ENCODE measurements at places on chromosomes 6 and 20.

DNA sequence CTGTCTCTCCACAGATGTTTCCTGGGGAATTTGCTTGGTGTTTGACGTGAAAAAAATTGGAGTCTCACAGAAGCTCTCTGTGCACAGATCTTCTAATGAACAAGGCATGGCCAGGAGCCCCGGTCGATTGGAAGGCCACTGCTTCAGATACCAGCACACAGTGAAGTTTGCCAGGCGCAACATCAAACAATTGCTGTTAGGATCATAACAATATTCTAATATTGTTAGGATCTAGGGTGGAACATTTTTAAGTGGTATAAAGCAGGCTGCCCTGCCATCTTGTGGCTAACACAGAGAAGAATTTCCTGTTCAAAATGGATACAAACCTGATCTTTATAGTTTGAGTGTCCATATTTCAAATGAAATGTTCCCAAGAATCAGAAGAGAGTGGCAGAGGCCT, 64.1 kb downstream of the C6orf118 start:
- peak; percentile 12 for DNase-seq

- DNase-seq: no peak
These were observed 42.7 kb downstream of the JAG1 start for GRCh38 chr20:10631126-10631525.

DNA sequence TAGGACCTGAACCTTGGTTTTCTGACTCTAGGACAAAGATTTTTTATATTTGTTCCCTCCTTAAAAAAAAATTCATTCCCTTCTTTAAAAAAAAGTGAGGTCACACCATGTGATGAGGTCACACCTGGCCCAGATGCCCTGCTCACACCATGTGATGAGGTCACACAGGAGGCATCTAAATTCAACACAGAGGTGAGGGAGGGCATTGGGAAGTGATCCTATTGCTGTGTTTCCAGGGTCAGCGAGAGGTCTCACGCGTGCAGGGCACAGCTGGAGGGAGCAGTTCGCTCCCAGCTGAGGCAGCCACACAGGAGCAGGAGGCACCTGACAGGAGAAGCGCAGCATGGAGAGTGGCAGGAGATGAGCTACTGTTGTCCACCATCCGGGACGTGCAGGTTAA, 92.5 kb downstream of the SLC22A23 start:
- no peak for DNase-seq

DNA sequence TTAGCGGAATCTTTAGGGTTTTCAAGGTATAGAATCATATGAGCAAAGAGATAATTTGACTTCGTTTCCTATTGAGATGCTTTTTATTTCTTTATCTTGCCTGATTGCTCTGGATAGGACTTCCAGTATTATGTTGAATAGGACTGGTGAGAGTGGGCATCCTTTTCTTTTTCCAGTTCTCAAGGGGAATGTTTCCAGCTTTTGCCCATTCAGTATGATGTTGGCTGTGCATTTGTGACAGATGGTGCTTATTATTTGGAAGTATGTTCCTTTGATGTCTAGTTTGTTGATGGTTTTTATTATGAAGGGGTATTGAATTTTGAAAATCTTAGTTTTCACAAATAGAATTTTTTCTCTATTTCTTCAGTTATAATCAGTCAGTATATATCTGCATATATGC, 656.6 kb upstream of the MAP3K7 start:
- no peak for DNase-seq

GRCh38 chr20:42432496-42433334, 757.0 kb downstream of the PTPRT start:
- DNase-seq: no peak

DNA sequence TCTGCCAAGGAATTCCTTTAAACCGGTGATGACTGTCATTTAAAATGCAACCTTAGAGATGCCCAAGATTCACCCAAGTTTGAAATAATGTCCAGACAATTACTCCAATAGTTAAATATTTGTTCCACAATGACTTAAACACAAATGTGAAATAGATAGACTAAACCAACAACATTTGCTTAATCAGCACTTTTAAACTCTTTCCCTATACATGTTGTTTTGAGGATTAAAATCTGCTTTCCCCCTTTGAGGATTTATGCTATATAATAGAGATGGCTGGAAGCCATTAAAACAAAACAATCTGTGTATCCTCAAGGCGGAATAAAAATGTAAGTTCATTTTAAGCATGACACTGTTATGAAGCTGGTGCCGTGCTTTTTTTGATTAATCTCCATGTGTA, 297.8 kb upstream of the RSPO3 start:
- no peak for DNase-seq

DNA sequence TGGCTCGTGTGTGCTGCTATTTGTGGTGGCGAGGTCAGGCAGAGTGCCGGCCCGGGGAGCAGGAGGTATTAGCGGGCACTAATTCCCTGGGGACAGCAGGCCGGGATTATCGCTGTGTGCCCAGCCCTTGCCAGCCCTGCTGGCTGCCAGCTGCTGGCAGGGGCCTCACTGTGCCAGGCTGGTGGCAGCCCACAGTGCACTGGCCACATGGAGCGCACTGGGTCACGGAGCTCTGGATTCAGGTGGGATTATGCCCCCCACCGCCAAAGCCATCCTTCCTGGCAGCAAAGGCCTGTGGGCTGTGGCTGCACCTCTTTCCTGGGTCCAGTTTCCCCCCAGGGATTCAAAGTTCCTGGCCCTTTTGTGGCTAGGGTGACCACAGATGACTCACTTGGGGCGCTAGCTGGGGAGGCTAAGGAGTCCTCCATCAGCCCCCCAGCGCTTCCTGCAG, 59.7 kb downstream of the YTHDF1 start:
- DNase-seq: no peak

- DNase-seq: no peak
These were observed 161.0 kb upstream of the HDAC2 start for GRCh38 chr6:114131945-114132344.

DNA sequence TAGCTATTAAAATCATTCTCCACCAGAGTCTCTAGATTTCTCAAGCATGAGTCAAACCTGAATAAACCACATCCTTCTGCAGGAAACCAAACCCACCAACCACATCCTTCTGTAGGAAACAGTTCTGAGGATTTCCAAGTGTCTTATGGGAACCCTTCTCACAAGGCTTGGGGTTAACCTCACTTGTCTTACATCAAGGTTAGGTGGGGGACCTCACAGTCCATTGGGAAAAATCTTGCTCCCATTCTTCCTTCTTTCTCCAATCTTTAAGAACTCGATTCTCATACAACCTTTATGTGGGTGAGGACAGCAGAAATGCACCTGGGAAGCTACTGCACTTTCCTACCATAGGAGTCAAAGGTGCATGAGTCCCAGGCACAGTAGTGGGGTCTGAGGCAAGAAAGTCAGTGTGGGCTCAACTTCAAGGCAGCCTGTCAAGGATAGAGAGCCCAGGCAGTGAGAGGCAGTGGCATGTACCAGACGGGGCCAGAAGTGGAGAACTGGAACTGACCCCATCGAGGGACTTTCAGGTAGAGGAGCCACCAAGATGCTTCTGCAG, 114.5 kb downstream of the SLC22A3 start:
- DNase-seq: peak; percentile 89

DNA sequence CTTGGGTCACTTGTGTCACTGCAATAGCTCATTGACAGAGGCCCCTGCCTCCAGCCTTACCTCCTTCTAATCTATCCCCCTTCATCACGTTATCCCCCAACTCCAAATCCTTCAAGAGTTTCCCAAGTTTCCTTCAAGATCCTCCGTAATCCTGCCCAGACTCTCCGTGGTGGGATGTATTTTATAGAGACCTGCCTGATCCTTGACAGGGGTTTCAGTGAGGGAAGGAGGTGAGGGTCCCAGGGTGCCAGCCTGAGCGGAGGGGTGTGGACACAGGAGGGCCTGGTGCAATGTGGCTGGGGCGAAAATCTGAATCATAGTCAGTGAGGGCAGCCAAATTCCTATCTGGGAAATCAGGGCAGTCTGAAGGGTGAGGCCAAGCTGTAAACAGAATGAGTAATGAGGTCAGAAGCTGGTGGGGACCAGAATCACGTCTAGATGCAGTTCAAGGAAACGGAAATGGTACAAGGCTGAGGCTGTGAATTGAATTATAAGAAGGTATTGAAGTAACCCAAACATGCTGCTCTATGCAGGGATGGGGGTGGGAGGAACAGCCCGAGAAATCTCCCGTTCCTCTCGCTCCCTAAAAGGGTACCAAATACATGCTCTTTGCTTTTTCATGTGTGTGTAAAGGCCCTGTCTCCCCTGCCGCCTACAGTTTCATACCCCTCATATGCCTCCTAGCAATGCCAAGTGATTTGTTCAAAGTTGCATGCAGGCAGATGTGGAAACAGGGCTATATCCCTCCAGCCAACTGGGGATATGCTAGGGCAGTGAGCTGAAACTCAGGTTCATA, 35.4 kb upstream of the PIM1 start:
- DNase-seq: no peak

DNA sequence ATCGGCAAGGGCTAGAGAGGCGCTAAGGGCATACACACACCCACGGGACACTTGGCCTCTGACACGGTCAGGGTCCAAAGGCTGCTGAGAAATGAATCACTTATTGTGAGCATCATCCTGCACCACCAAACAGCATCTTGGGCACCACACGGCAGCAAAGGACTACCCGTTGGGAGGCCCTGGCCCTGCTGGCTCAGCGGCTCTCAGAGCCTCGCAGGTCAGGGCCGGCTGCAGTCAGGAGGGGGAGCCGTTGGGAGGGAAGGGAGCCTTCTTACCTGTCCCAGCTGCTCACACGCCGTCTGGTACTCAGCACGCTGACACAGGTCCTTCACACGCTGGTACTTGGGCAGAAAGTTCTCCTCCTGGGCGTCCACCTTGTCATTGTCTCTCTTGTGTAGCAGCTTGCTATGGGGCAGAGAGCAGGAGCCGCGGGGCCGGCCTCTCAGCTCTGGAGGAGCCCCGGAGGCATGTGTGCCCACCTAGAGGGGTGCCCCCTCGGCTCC, 109.0 kb downstream of the SULF2 start:
- DNase-seq: no peak
